Lung (tissue), 17 donors: ENCODE measurements at places on chromosomes 5 and 9. TPM values are rescaled to one million over a fixed set of nuclear protein-coding genes. Genes with fewer than 3 reads are reported as not detected.

DNA sequence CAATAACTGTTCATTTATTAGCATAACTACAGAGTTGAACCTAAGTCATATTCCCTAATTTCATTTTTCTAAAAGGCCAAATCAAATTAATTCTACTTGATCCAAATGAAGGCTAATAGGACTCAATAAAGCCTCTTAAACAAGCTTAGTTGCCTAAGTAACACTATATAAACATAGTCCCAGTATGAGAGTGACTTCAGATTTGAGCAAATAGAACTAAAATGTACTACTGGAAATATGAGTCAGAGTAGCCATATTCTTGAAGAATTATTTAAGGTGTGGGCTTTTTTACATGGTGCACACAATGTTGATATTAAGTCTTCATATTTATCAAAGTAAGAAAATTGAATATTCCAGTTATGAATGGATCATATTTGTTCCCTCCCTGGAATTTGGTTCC is 872.3 kb downstream of the MAT2B start:
- DNase-seq, result peak; percentile 29

DNA sequence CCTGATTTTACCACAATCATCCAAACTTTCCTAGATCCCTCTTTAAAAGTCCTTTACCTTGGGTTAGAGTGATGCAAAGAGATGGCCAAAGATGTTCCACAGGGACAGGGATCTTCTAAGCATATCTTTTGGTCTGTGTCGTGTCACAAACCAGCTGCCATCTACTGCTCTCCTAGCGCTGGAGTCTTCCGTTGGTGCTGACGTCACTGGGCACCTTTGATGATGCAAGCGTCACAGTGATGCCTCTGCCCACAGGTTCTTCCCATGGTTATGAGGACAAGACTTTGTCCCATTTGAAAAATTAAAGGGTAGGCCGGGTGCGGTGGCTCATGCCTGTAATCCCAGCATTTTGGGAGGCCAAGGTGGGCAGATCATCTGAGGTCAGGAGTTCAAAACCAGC is 1.7 kb upstream of the GLT6D1 start:
- DNase-seq, result no peak

GRCh38 chr5:98308960-98309359 is 464.5 kb upstream of the RGMB start:
- DNase-seq, result no peak

- DNase-seq, result no peak
These were observed 11.3 kb downstream of the FRMD3 start for GRCh38 chr9:83526901-83527300.

DNA sequence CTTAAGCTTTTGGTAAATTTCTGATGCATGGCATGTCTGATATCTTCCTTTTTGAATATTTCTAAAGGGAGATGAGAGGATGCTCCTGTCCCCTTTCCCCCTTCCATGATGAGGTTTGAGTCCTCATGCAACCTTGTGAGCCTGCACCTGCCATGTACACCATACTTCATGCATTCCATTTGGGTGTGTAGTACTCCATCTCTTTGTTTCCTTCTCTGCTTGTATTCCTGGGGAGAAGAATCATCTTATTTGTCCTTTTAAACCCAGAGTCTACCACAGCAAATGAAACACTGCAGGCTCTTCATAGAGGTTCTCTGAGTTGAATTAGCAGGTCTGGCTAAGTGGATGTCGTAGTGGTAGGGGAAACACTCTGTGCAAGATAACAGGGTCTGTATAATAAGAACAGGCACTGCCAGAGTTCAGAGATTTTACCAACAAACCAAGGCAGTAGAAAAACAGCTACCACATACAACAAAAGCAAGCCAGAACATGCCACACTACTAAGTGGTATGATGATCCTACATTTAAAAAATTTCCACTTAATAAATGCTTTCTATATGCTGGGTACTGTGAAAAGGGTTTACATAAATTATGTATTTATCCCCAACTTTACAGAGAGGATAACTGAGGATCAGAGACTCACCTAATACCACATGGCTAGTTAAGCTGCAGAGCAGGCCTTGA is 439.8 kb upstream of the GRIA1 start:
- DNase-seq, result no peak

GRCh38 chr9:90871327-90871935 is 69.8 kb downstream of the SYK start:
- DNase-seq, result no peak

DNA sequence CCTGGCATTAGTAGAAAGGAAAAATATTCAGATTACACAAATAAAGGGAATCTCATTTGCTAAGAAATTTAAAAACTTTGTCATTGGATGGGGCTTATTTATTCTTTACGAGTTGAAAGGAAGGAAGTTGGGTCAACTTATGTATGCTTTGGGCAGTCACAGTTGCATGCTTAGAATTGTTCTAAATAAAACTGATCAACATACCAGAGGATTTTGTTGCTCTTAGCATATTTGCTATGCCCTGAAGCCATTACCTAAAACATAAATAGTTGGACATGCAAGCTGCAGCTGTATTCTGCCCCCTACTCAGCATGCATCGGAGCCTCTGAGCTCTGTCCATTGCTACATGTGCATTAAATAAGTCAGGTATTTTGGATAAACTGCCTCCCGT is 172.7 kb upstream of the MEF2C start:
- DNase-seq, result no peak

DNA sequence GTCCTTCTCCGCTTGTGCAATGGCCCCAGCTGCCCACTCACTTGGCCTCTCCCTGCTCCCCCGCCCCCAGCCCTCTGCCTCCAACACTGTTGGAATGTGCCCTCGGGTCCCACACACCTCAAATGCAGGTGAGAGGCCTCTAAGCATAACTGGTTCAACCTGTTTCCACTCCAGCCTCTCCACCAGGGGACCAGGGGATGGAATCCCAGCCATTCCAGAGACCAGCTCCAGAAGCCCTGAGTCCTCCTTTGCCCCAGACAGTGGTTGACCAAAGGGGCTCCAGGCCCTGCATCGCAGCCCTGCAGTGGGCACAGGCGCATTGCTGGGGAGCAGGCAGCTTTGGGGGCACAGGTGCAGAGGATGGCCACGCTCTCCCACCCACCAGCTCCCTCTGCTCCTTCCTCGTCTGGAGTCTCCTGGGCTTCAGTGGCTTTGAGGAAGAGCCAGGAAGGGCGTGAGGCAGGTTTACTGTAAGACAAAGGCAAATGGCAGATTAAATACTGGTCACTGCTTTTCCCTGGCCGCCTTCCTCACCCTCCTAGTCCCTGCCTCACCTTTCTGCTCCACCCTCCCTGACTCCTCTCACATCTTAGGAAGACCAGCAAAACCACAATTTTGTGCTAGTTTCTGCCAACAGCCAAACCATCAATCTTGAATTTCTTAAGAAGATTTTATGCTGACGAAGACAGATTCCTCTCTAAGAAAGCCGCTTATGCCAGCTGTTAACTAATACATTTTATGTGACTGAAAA is 29.1 kb upstream of the IRX2 start:
- peak; percentile 87 for DNase-seq

The MYMK gene
- total RNA-seq, result not detected

The PGM5 gene
- 19.6 TPM for total RNA-seq

The HTR1A gene
- not detected for total RNA-seq

The PCDHGA5 gene
- total RNA-seq, result 9.3 TPM

The SLC6A3 gene
- total RNA-seq, result 0.85 TPM

The PPIC gene
- total RNA-seq, result 26.4 TPM

The RALGPS1 gene
- 30.3 TPM for total RNA-seq

The ATP6V1G1 gene
- 102 TPM for total RNA-seq

The BTNL3 gene
- 0.71 TPM for total RNA-seq
